ENCODE measurements at places on chromosomes 2 and 18.

DNA sequence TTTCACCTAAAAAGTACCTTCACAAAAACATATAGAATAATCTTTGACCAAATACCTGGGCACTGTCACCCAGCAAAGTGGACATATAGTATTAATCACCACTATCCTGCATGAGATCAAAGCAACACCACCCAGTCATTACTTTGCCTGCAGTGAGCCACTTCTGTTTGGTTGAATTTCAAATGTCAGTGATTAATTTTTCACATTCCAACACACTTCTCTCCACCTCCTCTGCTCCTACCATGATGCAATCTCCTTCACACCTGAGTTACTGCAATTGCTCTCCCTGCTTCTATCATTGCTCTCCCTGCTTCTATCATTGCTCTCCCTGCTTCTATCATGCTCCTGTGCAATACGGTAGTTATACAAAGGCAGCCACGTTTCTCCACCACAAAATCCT is 106.1 kb upstream of the NETO1 start:
- no peak for DNase-seq
- no peaks in the 10 kb centered on the region for H3K36me3 ChIP-seq
- H3K27ac ChIP-seq = no peak overlapping the region
- H3K4me1 ChIP-seq = no peaks in the 10 kb centered on the region
- H3K4me3 ChIP-seq = no peak overlapping the region

DNA sequence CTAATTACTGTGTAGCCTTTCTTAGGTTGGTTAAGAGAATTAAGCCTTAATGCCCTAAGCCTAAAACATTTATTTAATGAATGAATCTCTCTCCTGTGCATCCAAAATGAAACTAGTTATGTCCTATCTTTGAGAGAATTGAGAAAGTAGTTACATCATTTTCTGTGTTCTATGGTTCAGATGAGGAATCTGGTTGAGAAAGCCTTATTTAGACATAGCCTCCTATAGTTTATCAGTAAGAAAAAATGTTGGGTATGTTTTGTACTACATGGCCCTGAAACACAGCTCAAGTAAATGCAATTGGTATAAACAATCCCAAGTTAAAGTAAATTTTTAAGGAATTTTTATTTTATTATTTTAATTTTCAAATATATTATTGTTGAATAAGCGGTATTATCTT is 25.9 kb upstream of the RAMP1 start:
- H3K27ac ChIP-seq = no peak overlapping the region
- no peak for DNase-seq
- H3K4me1 ChIP-seq = no peaks in the 10 kb centered on the region
- H3K4me3 ChIP-seq = no peak overlapping the region

DNA sequence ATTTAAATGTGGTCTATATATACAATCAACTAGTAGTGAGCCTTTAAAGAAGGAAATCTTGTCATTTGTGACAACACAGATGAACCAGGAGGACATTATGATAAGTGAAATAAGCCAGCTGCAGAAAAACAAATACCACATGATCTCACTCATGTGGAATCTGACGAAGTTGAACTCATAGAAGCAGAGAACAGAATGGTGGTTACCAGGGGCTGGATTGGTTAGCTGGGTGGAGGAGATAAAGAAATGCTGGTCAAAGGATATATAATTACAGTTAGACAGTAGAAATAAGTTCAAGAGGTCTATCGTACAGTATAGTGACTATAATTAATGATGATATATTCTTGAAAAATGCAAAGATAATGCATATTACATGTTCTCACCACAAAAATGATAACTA is 267.9 kb downstream of the FBXO15 start:
- H3K4me1 ChIP-seq = peaks cover 3% of the 10 kb centered on the region
- no peak for DNase-seq
- no peaks in the 10 kb centered on the region for H3K27me3 ChIP-seq
- H3K27ac ChIP-seq = no peak overlapping the region
- H3K36me3 ChIP-seq = no peaks in the 10 kb centered on the region

DNA sequence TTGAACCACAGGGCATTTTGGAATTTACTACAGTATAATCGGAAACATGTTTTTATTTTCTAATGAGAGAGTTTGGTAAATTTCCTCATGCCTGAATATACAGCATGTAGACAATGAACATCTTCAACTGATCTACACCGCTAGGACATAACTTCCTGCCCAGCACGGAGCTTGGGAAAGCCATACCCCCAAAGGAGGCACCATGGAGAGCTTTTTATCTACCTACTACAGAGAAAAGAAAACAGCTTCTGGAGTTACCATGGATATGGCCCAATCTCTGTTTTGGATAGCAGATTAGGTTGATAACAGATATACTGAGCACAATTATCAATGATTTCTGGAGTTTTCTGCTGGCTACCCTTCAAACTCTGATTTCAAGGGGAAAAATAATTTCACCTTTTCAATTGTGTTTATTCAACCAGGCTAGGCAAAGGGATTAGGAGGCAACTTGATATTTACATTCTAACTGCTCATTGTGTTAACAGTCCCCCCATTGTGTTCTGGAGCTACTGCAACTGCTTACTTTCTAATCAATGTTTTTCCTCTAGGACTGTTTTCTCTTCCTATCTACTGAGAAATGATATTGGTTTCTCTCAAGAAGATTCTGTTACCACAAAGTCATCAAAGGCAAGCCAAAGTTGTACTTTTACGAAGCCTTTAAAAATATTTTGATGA is 123.0 kb upstream of the ARHGAP28 start:
- DNase-seq = no peak
- no peaks in the 10 kb centered on the region for H3K27me3 ChIP-seq
- no peak overlapping the region for H3K4me3 ChIP-seq

DNA sequence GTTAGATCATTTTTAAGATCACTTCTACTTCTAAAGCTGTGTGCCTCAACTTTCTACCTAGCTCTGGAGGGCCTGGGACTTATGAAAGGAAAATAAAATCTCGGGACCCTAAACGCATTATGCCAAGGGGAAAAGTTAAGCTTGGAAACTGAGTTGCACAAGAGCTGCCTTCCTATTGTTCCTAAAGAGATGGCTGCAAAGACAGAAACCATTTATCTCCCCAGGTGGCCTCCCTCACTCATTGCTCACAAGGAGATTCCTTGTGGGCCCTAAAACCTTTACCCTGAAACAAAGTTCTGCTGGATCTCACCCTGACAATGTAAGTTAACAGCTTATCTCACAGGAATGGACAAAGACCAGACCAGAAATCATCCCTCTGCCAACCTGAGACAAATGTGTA is 26.8 kb downstream of the TUBB6 start:
- H3K36me3 ChIP-seq = peaks cover 28% of the 10 kb centered on the region
- no peaks in the 10 kb centered on the region for H3K27me3 ChIP-seq
- H3K4me3 ChIP-seq = no peak overlapping the region
- no peak for DNase-seq
- no peaks in the 10 kb centered on the region for H3K4me1 ChIP-seq

GRCh38 chr18:58394602-58395425 is 234.1 kb downstream of the ALPK2 start:
- no peak overlapping the region for H3K27ac ChIP-seq
- H3K4me3 ChIP-seq = no peak overlapping the region
- H3K4me1 ChIP-seq = peaks cover 22% of the 10 kb centered on the region

DNA sequence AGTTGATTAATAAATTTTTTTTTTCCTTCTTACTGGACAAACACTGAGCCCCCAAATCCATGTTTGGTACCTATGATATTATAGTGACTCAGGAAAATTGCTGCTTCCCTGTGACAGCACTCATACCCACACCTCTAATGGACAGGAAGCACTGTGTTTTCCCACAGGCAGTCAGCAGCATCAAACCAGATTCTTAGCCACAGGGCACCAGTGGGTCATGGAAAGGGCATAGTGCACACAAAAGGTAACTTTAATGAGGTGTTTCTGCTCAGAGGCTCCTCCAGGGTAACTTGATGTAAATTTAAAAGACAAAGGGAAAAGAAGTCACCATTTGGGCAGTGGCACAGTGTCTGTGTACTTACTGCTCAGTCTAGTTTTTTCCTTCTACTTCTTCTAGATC is 34.1 kb downstream of the SERPINB11 start:
- no peak overlapping the region for H3K27ac ChIP-seq
- no peaks in the 10 kb centered on the region for H3K4me1 ChIP-seq
- DNase-seq = no peak
- no peaks in the 10 kb centered on the region for H3K27me3 ChIP-seq
- H3K36me3 ChIP-seq = no peaks in the 10 kb centered on the region

GRCh38 chr2:158990397-158991214 is 22.2 kb downstream of the TANC1 start:
- H3K27me3 ChIP-seq = peaks cover 5% of the 10 kb centered on the region
- no peak for DNase-seq
- H3K4me3 ChIP-seq = no peak overlapping the region
- no peaks in the 10 kb centered on the region for H3K4me1 ChIP-seq
- H3K27ac ChIP-seq = no peak overlapping the region

- peaks cover 80% of the 10 kb centered on the region for H3K36me3 ChIP-seq
- peak overlapping the region; percentile 85 for H3K4me3 ChIP-seq
- peak overlapping the region; percentile 96 for H3K27ac ChIP-seq
- H3K27me3 ChIP-seq = no peaks in the 10 kb centered on the region
Measured at GRCh38 chr2:97718942-97719341, 5.6 kb downstream of the ZAP70 start.

- no peak overlapping the region for H3K4me3 ChIP-seq
- no peak overlapping the region for H3K27ac ChIP-seq
- no peaks in the 10 kb centered on the region for H3K4me1 ChIP-seq
- peaks cover 4% of the 10 kb centered on the region for H3K27me3 ChIP-seq
- no peaks in the 10 kb centered on the region for H3K36me3 ChIP-seq
- no peak for DNase-seq
Measured at GRCh38 chr18:363301-364085, 95.6 kb upstream of the THOC1 start.

- no peak overlapping the region for H3K27ac ChIP-seq
- H3K4me3 ChIP-seq = no peak overlapping the region
- no peaks in the 10 kb centered on the region for H3K36me3 ChIP-seq
- H3K27me3 ChIP-seq = no peaks in the 10 kb centered on the region
Measured at GRCh38 chr18:71079606-71080005, 790.8 kb downstream of the SOCS6 start.

DNA sequence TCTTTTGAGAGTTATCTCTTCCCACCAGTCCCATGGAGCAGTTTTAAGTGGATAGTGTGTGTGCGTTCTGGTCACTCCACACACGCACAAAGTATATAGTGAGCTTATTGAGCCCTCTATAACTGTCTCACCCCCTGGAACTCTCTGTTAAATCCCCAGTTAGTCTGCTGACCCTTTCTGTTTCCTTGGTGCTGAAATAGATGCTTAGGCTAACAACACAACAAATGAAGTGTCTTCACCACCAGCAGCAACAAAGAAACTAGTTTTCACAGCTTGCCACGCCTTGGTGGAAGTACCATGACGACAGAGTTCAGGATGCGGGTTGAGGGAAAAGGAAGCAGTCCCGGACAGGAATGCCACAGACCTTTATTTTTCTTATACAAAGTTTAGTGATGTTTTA is 203.5 kb upstream of the TMEFF2 start:
- no peak overlapping the region for H3K4me3 ChIP-seq
- H3K27ac ChIP-seq = no peak overlapping the region
- H3K36me3 ChIP-seq = no peaks in the 10 kb centered on the region
- DNase-seq = no peak
- H3K4me1 ChIP-seq = no peaks in the 10 kb centered on the region

DNA sequence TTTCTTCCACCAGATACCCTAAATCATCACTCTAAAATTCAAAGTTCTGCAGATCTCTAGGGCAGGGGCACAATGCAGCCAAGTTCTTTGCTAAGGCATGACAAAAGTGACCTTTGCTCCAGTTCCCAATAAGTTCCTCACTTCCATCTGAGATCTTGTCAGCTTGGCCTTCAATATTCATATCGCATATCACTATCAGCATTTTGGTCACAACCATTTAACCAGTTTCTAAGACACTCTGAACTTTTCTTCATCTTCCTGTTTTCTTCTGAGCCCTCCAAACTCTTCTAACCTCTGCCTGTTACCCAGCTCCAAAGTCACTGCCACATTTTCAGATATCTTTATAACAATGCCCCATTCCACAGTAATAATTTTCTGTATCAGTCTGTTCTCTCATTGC is 452.6 kb upstream of the TRIB2 start:
- no peak for DNase-seq
- peaks cover 1% of the 10 kb centered on the region for H3K36me3 ChIP-seq
- peaks cover 3% of the 10 kb centered on the region for H3K27me3 ChIP-seq
- H3K4me1 ChIP-seq = peaks cover 22% of the 10 kb centered on the region
- H3K27ac ChIP-seq = no peak overlapping the region

GRCh38 chr18:23871410-23871809 is 143.1 kb upstream of the TTC39C start:
- H3K4me3 ChIP-seq = no peak overlapping the region
- no peaks in the 10 kb centered on the region for H3K36me3 ChIP-seq
- peaks cover 17% of the 10 kb centered on the region for H3K27me3 ChIP-seq
- peak overlapping the region; percentile 25 for H3K27ac ChIP-seq
- DNase-seq = peak; percentile 77

GRCh38 chr2:158714420-158714819 is 80.7 kb upstream of the DAPL1 start:
- H3K27me3 ChIP-seq = peaks cover 7% of the 10 kb centered on the region
- H3K4me3 ChIP-seq = no peak overlapping the region
- H3K27ac ChIP-seq = no peak overlapping the region

GRCh38 chr2:38751596-38752410 is 642 bp upstream of the SRSF7 start:
- peak overlapping the region; percentile 98 for H3K4me3 ChIP-seq
- peaks cover 37% of the 10 kb centered on the region for H3K36me3 ChIP-seq

- H3K27me3 ChIP-seq = no peaks in the 10 kb centered on the region
- DNase-seq = no peak
- H3K36me3 ChIP-seq = no peaks in the 10 kb centered on the region
- H3K4me3 ChIP-seq = no peak overlapping the region
- no peaks in the 10 kb centered on the region for H3K4me1 ChIP-seq
- H3K27ac ChIP-seq = no peak overlapping the region
Measured at GRCh38 chr18:52422985-52423601, 83.1 kb downstream of the DCC start.

- no peak overlapping the region for H3K27ac ChIP-seq
- DNase-seq = no peak
- H3K4me1 ChIP-seq = no peaks in the 10 kb centered on the region
- no peaks in the 10 kb centered on the region for H3K27me3 ChIP-seq
Measured at GRCh38 chr2:141058556-141058955, 1072.3 kb downstream of the LRP1B start.

Data from activated naive CD4-positive, alpha-beta T cell treated with anti-CD3 and anti-CD28 coated beads, Interleukin-2, amount 10 ng/mL, durations not matched to agents 7 days and 5 days (primary cell).